ENCODE measurements at places on chromosomes 13 and 19. TPM values are rescaled to one million over a fixed set of nuclear protein-coding genes. Genes with fewer than 3 reads are reported as not detected.

The ANGPTL8 gene
- total RNA-seq, result not detected

The TEX26 gene
- not detected for total RNA-seq

The C19orf44 gene
- total RNA-seq, result 2.0 TPM

The MCEMP1 gene
- not detected for total RNA-seq

The FPR2 gene
- under 0.01 TPM for total RNA-seq

The ELSPBP1 gene
- not detected for total RNA-seq

The SULT2A1 gene
- total RNA-seq, result not detected

The ARRDC2 gene
- total RNA-seq, result 4.6 TPM

The PCDH20 gene
- not detected for total RNA-seq

The ADM5 gene
- total RNA-seq, result 0.47 TPM

The IGFL1 gene
- total RNA-seq, result not detected

The IZUMO2 gene
- total RNA-seq, result not detected

The BABAM1 gene
- total RNA-seq, result 90.1 TPM

The LRRC63 gene
- under 0.01 TPM for total RNA-seq

The KASH5 gene
- total RNA-seq, result not detected

The GRK1 gene
- total RNA-seq, result not detected

The GPR18 gene
- not detected for total RNA-seq

Data from bronchial smooth muscle cell (primary cell).